RWPE1 (cell line): ENCODE measurements at places on chromosomes 1 and 21.

- no peak for DNase-seq
Observed at GRCh38 chr1:221634606-221635005, 107.3 kb downstream of the DUSP10 start.

GRCh38 chr1:15076807-15077206 lies 76.7 kb upstream of the TMEM51 start:
- DNase-seq, result no peak

DNA sequence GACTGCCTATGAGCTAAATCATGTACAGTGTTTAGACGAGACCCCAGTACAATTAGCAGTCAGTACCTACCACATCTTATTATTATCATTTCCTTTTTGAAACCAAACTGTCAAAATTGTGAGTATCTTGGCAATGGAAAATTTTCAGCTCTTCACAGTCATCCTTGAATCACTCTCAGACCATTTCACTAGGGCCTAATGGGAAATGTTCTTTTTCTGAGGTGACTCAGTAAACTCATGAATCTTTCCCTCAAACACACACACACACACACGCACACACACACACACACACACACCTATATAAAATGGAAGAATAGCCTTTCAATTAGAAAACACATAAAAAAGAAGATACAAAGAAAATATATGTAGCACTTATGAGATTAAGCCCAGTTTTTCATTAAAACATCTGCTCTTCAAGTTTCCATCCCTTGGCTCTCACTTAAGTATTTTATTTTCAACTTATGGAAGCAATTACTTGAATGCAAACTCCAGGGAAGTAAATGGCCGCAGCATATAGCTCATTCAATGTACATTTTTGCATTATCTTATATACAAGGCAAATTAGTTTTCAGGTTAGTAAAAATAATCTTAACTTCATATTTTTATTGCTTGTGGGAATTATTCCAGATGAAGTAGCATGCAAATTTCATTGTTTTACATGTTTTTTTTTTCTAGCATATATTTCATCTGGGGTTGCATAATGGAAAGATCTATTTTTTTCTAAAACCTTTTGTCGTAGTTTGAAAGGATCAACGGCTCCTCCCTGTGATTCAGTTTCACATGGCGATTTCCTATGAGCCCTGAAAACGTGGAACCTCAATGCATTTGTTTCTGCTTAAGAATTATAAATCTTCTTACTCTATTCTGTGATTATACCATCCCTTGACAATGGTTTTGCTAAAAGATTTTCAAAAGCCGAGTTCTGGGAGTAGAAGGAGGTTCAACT lies 46.3 kb upstream of the TMPRSS15 start:
- peak; percentile 3 for DNase-seq

GRCh38 chr1:27713869-27714513 lies 11.8 kb upstream of the FAM76A start:
- DNase-seq, result no peak

- DNase-seq, result no peak
Observed at GRCh38 chr1:164466001-164466421, 93.0 kb upstream of the PBX1 start.

DNA sequence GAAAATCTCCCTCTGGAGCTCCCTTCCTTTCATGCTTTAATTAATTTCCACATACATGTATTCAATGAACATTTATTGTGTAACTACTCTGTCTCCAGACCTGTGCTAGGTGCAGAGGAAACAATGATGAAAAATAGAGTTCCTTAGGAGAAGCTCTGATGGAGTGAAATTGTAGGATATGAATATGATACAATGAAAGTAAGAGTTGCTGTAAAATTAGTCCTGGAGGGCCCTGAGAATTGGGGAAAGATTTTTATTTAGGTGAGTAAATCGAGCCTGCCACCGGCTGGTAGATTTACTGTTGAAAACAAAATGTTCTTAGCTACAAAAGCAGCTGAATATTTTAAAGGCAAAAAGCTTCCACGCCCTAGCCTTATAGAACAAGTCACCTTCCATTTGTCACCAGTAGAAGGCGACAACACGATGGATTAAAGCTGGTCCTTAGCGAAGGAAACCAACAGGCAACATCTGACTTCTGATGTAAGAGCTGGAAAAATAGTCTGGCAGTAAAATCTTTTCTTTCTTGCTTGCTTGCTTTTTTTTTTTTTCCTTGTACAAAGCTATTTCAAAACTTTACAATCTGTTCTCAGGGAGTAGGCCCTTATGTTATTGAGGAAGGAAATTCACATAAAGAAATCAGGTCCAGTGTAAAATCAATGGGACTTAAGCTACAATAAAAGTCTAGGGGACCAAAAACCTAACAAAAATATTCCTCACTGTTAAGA lies 82.0 kb upstream of the ROR1 start:
- peak; percentile 70 for DNase-seq

DNA sequence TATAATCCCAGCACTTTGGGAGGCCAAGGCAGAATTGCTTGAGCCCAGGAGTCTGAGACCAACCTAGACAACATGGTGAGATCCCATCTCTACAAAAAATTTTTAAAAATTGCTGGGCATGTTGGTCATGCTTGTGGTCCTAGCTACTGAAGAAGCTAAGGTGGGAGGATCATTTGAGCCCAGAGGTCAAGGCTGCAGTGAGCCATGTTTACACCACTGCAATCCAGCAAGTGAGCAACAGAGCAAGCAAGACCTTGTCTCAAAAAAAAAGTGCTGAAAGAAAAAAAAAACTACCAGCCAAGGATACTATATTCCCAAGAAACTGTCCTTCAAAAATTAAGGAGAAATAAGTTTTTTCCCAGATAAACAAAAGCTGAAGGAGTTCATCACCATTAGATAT lies 78.1 kb downstream of the SH3GLB1 start:
- no peak for DNase-seq

- no peak for DNase-seq
Observed at GRCh38 chr1:33745942-33746341, 117.9 kb upstream of the HMGB4 start.

- DNase-seq, result no peak
Observed at GRCh38 chr1:22786101-22786500, 75.5 kb downstream of the EPHB2 start.

- no peak for DNase-seq
Observed at GRCh38 chr1:41648230-41648629, 163.7 kb upstream of the EDN2 start.

- no peak for DNase-seq
Observed at GRCh38 chr1:174519844-174520243, 72.1 kb downstream of the GPR52 start.

DNA sequence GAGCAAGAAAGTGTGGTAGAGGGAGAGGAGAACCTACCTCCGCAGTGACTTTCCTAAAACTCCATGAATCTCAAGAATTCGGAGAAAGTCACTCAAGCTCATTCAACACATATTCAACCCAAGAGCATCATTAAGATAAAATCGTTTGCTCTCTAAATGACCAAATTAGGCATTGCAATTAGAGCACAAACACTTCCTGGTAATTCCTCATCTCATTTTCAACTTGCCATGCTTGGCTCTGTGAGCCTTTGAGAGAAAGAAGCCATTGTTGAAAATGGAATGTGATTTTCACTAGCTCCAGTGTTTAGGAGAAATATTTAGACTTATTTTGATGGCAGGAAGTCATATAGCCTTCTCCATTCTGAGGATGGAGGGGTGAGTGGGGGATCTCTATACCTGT lies 52.5 kb downstream of the KAZN start:
- DNase-seq, result no peak

DNA sequence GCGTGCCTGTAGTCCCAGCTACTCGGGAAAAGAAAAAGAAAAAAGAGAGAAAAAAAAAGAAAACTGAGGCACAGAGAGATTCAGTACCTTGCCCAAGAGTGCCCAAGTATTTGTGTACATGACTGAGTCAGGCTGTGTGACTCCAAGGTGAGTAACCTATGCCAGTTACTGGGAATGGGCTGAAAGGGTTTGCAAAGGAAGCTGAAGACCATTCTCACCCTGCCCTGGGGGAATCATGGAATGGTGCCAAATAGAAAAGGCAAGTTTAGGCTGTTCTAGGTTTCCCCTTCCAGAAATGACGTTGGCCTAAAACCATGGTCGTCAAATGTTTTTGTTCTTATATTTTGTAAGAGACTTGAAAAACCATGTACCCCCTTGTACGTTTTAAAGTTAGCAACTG lies 37.9 kb upstream of the LRIG2 start:
- DNase-seq, result peak; percentile 89

- DNase-seq, result peak; percentile 82
Observed at GRCh38 chr1:32291145-32291707, 657 bp upstream of the HDAC1 start.

DNA sequence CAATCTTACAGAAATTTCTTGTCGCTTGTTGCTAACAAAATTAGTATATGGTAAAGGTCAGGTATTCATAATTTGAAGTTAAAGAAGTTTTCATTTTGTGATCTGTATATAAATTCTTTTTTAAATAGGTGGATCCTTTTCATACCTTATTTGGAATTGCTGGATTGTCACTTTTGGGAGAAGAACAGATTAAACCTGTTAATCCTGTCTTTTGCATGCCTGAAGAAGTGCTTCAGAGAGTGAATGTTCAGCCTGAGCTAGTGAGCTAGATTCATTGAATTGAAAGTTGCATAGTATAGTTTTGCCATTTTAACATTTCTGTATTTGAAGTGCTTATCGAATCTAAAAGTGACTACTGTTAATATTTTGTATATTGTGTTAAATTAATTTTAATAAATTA lies 2.3 kb upstream of the MSH4 start:
- no peak for DNase-seq

- no peak for DNase-seq
Observed at GRCh38 chr1:204740354-204740753, 54.8 kb upstream of the LRRN2 start.

GRCh38 chr1:109391157-109391556 lies 6.6 kb downstream of the SORT1 start:
- no peak for DNase-seq

DNA sequence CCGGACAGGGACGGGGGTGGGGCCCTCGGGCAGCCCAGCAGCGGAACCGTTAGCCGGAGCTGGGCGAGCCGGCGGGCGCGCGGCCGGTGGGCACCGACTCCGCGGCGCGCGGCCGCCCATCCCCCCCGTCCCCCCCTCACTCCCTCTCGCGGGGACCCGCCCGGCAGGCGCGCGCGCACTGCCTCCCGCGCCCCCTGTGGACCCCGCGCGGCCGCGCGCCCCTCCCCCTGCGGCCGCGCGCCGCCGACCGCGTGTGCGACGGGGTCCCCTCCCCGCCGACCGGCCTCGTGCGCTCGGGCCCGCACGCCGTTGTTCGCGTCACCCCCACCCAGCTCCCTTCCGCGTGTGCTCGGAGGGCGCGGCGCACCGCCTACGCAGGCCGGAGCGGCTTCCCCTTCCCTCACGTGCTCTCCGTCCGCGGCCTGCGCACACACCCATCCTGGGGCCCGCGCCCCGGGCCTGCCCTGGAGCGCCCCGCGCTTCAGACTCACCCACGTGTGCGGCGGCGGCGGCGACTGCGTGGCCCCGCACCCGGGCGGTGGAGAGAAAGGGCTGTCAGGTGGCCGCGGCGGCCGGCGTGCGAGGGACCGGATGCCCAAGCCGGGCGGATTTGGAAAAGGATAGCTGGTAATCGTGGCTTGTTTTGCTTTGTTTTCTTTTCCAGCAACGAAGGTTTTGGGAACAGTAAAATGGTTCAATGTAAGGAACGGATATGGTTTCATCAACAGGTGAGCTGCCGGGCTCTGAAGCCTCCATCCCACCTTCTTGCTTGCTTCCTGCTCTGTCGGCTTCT lies 717 bp downstream of the YBX1 start:
- peak; percentile 57 for DNase-seq

- no peak for DNase-seq
Observed at GRCh38 chr1:211529453-211529852, 37.5 kb upstream of the RD3 start.

DNA sequence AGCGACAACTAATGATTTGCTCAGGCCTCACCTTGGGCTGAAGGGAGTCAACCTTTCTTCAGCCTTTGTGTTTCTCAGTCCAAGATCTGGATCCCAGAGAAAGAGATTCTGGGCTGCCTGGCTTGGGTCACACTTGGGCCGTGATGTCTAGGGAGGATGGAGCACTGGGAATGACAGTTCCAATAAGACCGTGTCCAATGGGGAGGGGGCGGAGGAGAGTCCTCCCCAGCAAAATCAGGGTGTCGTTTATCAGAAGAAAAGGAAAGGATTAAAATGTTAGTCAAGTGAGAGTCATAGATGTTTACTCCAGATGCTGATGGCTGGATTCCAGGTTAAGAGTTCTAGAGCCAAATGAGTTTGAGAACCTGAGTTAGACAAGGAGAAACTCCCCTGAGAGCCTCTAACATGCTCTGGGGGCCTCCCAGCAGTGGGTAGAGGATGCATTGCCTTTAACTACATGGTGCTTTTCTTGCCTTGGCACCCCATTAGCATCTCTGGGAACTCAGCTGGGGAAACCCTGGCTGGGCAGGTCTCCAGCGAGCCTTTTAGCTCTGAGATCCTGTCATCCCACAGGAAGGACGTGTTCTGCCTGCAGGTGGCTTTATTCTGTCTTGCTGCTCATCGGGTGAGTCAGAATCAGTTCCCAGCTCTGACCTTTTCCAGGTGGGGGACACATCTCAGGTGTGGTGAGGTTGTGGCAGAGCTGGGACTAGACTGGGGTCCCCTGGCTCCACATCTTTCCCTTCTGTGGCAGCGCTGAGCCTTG lies 22.2 kb downstream of the NIPAL3 start:
- DNase-seq, result no peak

- no peak for DNase-seq
Observed at GRCh38 chr1:47013293-47013692, 10.2 kb upstream of the CYP4X1 start.

GRCh38 chr1:94316836-94317789 lies 79.7 kb upstream of the ARHGAP29 start:
- no peak for DNase-seq

DNA sequence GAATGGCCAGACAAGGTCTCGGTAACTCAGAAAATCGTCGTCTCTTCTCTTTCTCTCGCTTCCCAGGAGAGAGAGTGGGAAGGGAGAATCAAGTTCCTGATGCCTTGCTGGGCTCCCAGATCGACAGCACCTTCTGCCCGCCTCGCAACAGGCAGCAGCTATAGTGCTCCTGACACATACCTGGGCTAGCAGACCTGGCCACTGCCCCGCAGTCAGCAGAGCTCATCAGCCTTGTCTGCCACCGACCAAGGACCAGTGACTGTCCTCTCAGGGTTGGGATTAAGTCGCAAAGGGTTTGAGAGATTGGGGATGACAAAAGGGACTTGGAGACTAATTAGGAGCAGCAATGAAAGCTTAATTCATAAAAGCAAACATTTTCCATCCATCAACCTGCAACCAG lies 4.1 kb downstream of the RUNX3 start:
- DNase-seq, result no peak
